Activated naive CD4-positive, alpha-beta T cell treated with anti-CD3 and anti-CD28 coated beads, Interleukin-2, amount 10 ng/mL, durations not matched to agents 7 days and 5 days (primary cell): ENCODE measurements at places on chromosomes 11 and 22.

- no peak for DNase-seq
Measured at GRCh38 chr11:44694443-44694842, 32.3 kb upstream of the TSPAN18 start.

- DNase-seq: no peak
Measured at GRCh38 chr11:124610295-124610694, 933 bp upstream of the PANX3 start.

- DNase-seq: peak; percentile 82
Measured at GRCh38 chr11:43944761-43945311, 2.4 kb downstream of the C11orf96 start.

DNA sequence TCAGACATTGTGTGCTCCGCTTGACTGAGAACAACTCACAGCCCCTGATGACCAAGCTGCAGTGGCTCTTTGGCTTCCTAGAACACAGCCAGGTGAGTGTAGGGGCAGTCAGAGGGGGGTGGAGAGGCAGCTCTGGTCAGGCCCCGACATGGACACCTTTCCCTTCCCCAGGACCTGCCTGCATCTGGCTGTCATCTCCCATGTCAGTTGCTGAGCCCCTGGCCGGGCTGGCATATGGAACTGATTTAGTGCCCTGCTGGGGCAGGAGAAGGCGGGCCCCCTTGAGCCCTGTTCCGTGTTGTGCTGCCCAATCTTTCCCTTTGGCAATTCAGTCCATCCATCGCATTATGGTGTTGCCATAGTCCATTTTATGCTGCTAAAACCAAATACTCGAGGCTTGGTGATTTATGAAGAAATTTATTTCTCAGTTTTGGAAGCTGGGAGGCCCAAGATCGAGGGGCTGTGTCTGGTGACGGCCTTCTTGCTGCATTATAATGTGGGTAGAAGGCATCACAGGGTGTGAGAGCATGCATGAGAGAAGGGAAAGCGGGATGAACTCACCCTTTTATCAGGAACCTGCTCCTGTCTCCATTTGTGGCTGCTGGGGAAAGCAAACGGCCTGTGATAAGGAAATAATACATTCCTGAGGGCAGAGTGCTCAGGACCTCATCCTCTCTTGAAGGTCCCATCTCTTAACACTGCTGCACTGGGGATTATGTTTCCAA, 19.0 kb downstream of the USP35 start:
- peak; percentile 8 for DNase-seq

GRCh38 chr22:33242078-33242477, 183.9 kb upstream of the SYN3 start:
- DNase-seq: no peak

GRCh38 chr11:57461841-57462489, 1.6 kb downstream of the RTN4RL2 start:
- no peak for DNase-seq
